ENCODE measurements at places on chromosomes 2 and 18.

DNA sequence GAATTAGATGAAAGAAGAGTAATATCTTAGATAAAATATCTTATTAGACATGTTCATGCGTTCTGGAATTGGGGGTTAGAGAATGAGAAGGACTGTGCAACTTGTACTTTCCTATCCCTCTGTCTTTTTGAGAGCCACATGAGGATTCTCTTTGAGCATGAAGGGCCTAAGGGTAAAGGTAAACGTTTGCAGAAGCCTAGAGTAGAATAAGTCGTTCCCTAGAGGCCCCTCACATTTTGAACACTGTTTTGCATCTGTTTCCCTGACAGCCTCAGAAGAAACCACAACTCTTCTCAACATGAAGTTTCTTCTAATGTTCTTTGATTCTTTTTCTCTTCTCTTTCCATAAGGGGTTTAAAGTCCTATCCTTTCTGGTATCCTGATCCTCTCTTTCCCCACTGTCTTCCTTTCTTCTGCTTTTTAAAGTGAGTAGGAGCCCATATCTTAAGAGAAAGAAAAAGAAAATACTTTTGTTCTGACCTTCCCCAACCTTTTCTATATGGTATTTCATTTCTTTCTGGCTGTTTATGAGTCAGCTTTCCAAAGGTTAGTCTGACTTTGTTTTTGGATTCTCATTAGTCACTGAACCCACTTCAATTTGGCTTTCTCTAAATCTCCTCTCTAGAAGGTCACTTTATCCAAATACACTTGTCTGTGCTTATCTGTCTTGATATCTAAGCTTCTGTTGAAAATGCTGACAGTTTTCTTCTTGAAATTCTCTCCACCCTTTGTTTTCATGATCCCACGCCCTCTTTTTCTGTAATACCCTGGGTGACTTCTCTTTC lies 34.8 kb downstream of the PPP1R1C start:
- DNase-seq, result no peak

GRCh38 chr2:219772697-219773096 lies 145.3 kb downstream of the SLC4A3 start:
- no peak for DNase-seq

GRCh38 chr18:1796636-1797035 lies 774.7 kb downstream of the METTL4 start:
- DNase-seq, result no peak

- no peak for DNase-seq
These were observed 1655.3 kb upstream of the ACVR2A start for GRCh38 chr2:146189541-146189940.

DNA sequence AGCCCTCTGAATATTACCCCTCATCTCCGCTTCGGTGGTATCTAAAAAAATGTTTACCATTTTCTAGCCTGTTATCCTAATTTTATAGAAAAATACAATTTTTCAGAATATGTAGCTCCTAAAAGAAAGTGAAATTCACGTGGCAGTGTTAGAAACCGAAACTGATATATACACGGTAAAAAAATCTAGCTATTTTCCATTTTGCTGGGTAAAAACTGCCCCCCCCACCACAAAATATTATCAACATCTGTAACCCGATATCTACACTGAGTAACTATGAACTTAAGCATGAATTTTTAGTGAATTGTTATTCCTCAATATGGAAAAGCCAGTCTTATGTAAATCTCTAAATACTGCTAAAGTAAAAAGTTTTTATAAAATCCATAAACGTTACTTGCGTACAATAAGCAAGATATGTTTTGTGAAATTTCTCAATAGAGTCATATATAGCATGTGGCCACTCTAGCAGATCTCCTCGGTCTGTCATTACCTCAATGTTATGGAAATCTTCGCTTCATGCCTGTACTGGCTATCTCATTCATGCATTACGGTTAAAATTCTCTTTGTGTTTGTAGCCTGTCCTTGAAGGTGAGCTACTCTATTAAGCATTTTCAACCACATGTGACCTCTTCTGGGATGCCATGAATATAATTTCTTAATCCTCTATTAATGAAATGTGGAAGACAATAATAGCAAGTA lies 524.2 kb downstream of the TRIB2 start:
- DNase-seq, result no peak

GRCh38 chr18:36672437-36673344 lies 156.1 kb downstream of the TPGS2 start:
- DNase-seq, result no peak

DNA sequence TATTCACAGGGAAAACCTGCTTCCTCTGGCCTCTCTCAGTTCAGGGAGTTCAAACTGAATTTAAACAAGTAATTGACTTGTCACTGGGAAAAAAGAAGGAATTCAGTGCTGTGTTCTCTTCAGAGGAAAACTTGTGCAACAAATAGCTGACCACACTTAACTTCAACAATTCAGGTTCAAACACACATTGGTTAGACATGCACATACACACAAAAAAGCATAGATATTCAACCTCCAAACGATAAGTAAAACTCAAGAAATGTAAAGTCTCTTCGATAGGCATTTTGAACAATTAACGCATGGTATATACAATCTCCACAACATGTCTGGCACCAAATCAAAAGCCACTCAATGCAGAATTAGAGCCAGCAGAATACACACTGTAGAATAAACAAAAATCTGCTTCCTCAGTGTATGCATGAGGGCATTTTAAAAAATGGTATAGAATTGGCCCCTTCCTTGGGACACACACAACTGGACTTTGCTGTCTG lies 269.0 kb downstream of the TCF4 start:
- DNase-seq, result no peak

GRCh38 chr2:136572335-136572734 lies 193.0 kb upstream of the THSD7B start:
- DNase-seq, result no peak
